ENCODE measurements at places on chromosomes 12 and 14.

- DNase-seq, result no peak
These were observed 62.3 kb downstream of the SINHCAF start for GRCh38 chr12:31263661-31264060.

GRCh38 chr12:10366875-10367274, 23.0 kb downstream of the KLRK1 start:
- no peak for DNase-seq

- DNase-seq, result no peak
These were observed 41.9 kb downstream of the TPH2 start for GRCh38 chr12:71980538-71980937.

DNA sequence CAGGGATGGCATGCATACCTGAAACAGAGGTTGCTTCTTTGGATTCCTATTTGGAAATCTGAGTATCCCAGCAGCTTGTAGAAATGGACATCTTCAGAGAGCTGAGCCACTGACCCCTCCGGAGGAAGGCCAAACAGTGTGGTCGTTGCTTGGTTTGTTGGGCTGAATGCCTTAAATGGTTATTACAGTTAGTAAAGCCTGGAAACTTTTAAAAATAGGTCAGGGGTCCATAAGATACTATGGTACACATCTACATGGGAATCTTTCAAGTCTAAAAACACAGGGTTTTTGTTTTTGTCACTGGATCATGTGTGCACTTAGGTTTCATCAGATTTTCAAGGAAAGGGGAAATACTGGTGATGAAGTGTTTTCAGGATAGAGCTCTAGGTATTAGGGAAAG, 7.7 kb downstream of the DYRK2 start:
- no peak for DNase-seq

GRCh38 chr14:95253039-95253630, 66.6 kb downstream of the CLMN start:
- DNase-seq, result no peak

DNA sequence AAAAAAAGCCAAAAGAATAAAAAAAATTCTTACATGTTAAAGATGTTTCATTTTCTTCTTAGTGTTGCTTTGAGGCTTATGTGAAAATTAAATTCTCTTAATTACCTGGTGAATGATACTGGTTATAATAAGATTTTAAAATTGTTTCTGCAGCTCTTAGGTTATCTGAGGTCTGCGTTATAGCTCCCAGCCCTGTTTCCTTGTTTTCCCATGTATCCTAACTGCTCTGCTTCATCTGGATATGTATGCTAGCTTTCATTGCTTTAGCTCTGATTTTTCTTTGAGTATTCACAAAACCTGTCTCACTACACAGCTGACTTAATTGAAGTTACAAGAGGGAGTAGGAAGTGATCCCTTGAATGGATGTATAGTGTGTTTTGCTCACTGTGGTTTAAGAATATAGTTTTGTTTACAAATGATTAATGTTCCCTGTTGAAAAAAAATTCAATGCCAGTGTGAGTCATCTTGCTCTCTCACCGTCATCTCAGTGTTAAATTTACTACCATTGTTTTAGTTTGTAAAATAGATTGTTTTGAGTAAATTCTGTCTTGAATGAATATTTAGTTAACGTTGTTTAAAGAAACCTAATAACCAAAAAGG, 26.8 kb downstream of the CPSF6 start:
- DNase-seq, result no peak

DNA sequence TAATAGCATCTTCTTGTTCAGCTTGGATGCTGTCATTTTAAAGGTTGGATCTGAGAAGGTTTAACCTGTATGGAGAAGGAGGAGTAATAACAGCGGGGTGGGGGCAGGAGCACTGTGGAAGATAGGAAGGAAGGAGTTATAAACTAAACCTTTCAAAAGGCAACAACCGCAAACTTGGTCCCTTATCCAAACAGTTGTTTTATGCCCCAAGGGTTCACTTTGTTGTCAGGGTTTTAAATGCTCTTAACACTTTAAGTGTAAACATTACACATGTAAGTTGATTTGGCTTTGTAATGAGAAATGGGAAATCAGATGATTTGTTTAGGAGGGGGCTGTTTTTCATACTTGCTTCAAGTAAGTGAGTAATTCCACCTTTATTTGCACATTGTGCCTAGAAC, 3.0 kb downstream of the NPAS3 start:
- DNase-seq, result no peak

GRCh38 chr12:49243631-49244030, 21.3 kb upstream of the TUBA1C start:
- no peak for DNase-seq

DNA sequence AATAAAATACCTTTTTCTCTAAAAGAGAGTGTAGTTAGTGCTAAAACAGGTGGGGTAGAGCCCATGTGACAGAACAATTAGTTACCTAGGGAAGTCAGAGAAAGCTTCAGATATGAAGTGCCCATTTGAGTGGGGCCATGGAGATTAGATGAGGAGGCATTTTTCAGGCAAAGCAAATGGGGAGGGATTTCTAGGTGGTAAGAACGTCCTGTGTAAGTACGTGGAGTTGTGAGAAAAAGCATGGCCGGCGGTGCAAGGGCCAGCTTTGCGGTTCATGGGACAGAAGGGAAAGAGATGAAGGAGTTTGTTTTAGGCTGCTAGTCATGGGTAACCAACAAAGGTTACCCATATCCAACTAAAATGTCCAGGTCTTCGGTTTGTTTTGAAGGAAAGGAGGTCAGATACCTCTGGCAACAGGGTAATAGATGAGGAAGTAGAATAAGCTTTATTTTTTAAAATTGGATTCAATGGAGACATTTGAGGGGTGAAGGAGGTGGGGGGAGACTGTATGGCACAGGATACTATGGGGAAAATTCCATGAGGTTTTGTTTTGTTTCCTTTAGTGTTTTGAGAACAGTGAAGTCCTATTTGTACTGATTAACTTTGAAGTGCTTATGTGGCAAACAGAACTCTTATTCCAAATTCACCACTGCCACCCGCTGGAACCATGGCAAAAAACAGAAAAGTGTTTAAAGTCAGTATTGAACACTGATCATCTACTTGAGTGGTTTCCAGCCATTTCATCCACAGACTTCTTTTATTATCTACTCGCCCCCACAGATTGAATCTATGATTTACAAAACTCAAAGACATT, 10.0 kb upstream of the SNRPF start:
- DNase-seq, result no peak

DNA sequence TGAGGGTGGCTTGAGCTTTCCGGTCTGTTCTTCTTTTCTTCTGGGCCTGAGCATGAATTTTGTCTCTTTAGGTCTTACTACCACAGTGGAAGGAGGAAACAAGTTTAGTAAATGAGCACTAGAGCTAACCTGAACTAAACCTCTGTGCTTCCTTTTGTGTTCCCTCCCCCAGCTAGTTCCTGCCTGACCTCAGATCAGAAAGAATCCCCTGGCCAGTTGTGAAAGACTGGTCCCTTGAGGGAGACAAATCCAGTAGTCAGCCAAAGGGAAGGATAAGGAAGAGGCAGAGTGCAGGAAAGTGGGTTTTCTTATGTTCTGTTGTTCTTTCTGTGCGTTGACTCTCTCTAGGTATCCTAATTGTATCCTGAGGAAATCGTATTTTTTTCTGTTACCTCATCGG, 17.5 kb downstream of the ZNF664 start:
- DNase-seq, result no peak

- DNase-seq, result no peak
These were observed 167.0 kb upstream of the FKBP4 start for GRCh38 chr12:2627835-2628191.

- DNase-seq, result no peak
These were observed 37.5 kb downstream of the PLCZ1 start for GRCh38 chr12:18700271-18700670.

DNA sequence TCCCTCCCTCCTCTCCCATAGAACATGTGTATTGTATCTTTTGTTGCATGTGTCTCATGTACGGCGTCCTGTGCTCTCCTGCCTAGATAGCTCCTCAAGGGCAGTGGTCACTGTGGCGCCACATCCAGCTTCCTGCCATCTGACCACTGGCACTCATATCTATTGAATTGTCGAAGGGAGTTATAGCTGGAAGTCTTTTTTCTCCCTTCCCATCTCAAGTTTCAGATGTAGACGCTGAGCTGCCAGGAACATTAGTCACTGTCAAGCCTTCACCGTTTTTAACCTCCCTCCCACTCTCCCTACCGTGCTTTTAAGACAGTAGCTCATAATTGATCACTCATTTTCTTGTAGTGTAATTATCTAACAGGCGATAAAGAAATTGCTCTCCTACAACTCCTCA, 33.0 kb downstream of the MTHFD1 start:
- no peak for DNase-seq

DNA sequence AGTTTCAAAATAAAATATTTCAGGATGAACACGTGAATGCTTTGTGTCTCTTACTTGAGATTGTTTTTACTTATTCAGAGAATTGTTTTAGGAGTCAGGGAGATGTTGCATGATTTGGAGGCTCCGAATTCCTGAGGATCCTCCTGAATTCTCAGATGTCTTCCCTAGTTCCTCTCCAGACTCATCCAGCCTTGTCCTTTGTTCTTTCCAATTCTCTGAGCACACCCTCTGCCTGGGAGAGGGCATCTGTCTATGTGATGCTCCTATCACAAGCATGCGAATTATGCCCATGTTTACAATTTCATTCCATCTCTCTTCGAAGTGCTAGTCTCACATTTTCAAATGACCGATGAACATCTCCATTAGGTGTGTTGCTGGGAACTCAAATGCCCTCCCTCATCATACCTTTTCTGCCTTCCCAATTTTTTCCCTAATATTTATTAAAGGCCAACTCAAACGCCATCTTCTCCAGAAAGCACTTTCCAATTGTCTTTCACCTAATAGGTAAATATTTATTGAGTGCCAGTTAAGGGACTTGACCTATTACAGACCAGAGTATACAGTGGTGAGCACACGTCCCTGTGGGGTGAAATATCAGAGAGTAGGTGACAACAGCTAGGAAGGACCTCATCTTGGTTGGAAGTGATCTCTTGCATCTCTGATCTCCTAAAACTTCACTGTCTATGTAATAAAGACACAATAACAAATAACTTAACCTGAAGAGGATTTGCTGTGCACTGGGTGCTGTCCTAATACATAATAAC, 64.4 kb downstream of the ARF6 start:
- no peak for DNase-seq

- DNase-seq, result no peak
These were observed 15.5 kb downstream of the ARF6 start for GRCh38 chr14:49908433-49908782.

GRCh38 chr12:559906-560455, 100.2 kb downstream of the B4GALNT3 start:
- no peak for DNase-seq

- DNase-seq, result no peak
These were observed 128.0 kb upstream of the RAP1B start for GRCh38 chr12:68482660-68483059.

DNA sequence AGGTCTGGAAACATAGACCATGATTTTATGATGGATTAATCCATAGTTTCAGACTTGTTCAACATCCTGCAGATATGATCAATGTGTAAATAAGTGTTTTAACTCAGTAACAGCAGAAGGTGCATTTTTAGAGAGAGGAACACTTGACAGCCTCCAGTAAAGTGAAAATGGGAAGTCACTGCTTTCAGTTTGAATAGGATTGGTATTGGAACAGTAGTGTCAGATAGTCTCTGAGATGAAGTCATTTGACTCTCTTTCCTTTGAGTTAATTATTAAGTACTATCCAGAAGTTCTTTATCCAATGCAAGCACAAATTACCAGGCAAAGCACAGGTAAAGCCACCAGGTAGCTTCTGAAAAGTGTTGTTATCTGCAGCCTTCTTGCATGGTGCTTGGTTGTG, 14.5 kb upstream of the NAV3 start:
- DNase-seq, result no peak

- no peak for DNase-seq
These were observed 126.9 kb upstream of the FGD4 start for GRCh38 chr12:32272465-32272864.

All from NCI-H1092 (cell line).